H1 (cell line): ENCODE measurements at places on chromosomes 4 and X. TPM values are rescaled to one million over a fixed set of nuclear protein-coding genes. Genes with fewer than 3 reads are reported as not detected.
A peak's percentile ranks its signal among the peaks of the same experiment; 100 is the strongest.

Gene SPANXN3
- not detected in 2 replicates for polyA plus RNA-seq

Gene NHS
- 2.2 and 2.5 TPM in 2 replicates for polyA plus RNA-seq

Gene FAM184B
- polyA plus RNA-seq: 0.05 TPM in 2 replicates

Gene FDCSP
- polyA plus RNA-seq: not detected in 2 replicates

Gene GYPE
- not detected in 2 replicates for polyA plus RNA-seq

Gene ZDHHC15
- 1.5 and 1.7 TPM in 2 replicates for polyA plus RNA-seq

Gene BST1
- polyA plus RNA-seq: 0.20 and 0.54 TPM in 2 replicates

GRCh38 chrX:10259716-10260115 is 102.9 kb downstream of the CLCN4 start:
- H3K27me3 ChIP-seq: no peaks in the 10 kb centered on the region
- H3K27ac ChIP-seq: no peak overlapping the region
- no peaks in the 10 kb centered on the region for H3K36me3 ChIP-seq

DNA sequence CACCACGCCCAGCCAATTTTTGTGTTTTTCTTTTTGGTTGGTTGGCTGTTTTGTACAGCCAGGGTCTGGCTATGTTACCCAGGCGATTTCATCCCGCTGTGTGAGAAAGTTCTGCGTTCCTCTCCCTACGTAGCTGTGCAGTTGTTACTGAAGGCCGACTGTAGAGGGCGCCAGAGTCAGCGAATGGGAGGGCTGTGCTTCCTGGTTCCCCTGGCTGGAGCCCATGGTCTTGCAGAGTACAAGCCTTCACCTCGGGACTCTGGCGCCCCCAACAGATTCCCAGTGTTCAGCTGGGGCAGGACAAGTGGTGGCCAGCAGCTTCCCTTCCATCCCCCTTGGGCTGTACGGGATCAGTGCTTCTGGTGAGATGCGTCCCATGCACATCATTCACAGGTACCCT is 5.6 kb upstream of the CT45A1 start:
- DNase-seq: peak; percentile 1
- no peak overlapping the region for H3K27ac ChIP-seq
- H3K36me3 ChIP-seq: no peaks in the 10 kb centered on the region
- H3K27me3 ChIP-seq: no peaks in the 10 kb centered on the region
- no peaks in the 10 kb centered on the region for H3K4me1 ChIP-seq

GRCh38 chr4:184821242-184821641 is 4.5 kb downstream of the ACSL1 start:
- no peaks in the 10 kb centered on the region; the same call in 1 of the 2 replicates for H3K36me3 ChIP-seq
- DNase-seq: no peak
- H3K4me3 ChIP-seq: no peak overlapping the region
- peaks cover 27% of the 10 kb centered on the region for H3K27me3 ChIP-seq
- no peaks in the 10 kb centered on the region for H3K4me1 ChIP-seq
- no peak overlapping the region for H3K27ac ChIP-seq

- H3K4me3 ChIP-seq: no peak overlapping the region
Observed at GRCh38 chr4:14008494-14008893, 381.0 kb upstream of the BOD1L1 start.

GRCh38 chr4:96052827-96053226 is 212.9 kb downstream of the PDHA2 start:
- H3K36me3 ChIP-seq: no peaks in the 10 kb centered on the region
- no peaks in the 10 kb centered on the region for H3K27me3 ChIP-seq
- no peak overlapping the region for H3K27ac ChIP-seq

DNA sequence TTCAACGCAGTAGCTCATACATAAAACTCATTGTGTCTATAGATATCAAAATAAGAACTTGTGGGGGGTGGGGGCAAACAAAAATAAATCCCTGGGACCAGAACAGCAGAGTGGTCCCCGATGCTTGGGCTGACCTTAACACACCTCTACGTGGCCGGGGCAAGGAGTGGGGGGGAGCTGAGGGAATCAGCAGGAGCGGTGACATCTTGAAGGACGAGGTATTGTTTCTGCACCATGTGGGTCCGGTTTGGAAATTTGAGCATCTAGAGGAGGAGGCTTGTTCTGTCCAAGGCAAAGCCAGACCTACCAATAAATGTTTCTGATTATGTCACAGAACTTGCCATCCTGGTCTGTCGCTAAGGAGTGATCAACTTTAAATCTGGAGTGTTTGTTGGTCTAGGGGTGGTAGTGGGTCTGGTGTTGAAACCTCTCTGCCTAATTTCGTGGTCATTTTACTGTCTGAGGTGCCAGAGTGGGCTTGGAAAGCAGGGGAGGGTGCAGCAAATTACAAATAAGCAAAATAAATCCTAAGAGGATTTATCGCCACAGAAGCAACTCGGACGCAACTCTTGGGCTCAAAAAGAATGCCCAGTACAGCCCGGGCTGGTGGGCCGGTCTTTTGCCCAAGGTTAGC is 774 bp upstream of the RAPGEF2 start:
- DNase-seq: no peak
- H3K36me3 ChIP-seq: no peaks in the 10 kb centered on the region
- H3K4me1 ChIP-seq: peaks cover 8% of the 10 kb centered on the region; the same call in 1 of the 2 replicates
- no peaks in the 10 kb centered on the region for H3K27me3 ChIP-seq
- no peak overlapping the region for H3K27ac ChIP-seq

DNA sequence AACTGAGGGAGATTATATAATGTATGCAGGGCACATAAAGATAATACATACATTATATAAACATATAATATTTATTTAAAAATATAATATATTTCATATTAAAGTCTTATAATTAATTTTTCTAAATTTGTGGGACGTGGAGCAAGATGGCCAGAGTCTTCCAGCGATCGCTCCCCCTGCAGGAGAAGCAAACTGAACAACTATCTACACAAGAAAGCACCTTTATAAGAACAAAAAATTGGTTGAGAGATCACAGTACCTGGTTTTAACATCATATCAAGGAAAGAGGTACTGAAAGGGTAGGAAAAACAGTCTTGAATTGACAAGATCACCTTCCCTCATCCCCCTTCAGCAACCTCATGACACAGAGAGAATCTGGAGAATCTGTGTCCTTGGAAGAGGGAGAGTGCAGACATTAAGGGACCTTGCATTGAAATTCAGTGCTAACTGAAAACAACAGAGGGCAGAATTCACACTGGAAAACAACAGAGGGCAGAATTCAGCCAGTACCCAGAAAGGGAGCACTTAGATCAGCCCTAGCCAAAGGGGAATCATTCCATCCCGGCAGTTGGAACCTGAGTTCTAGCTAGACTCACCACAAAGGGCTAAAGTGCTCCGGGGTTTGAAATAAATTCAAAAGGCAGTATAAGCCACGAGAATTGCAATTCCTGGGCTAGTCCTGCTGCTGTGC is 262.5 kb upstream of the NDST3 start:
- no peaks in the 10 kb centered on the region for H3K27me3 ChIP-seq
- no peak overlapping the region for H3K27ac ChIP-seq
- DNase-seq: peak; percentile 25
- no peaks in the 10 kb centered on the region for H3K36me3 ChIP-seq
- no peaks in the 10 kb centered on the region for H3K4me1 ChIP-seq

- H3K4me3 ChIP-seq: no peak overlapping the region
- H3K4me1 ChIP-seq: 0 out of 2 replicates have a peak, but pooled peaks cover 2% of the 10 kb centered on the region
- DNase-seq: no peak
- no peaks in the 10 kb centered on the region for H3K27me3 ChIP-seq
- no peak overlapping the region for H3K27ac ChIP-seq
- no peaks in the 10 kb centered on the region for H3K36me3 ChIP-seq
Observed at GRCh38 chr4:25213347-25213979, 20.4 kb upstream of the PI4K2B start.

GRCh38 chr4:185987961-185988627 is 80.9 kb upstream of the TLR3 start:
- H3K27ac ChIP-seq: no peak overlapping the region
- H3K27me3 ChIP-seq: no peaks in the 10 kb centered on the region
- H3K4me1 ChIP-seq: no peaks in the 10 kb centered on the region
- no peak overlapping the region for H3K4me3 ChIP-seq
- no peaks in the 10 kb centered on the region for H3K36me3 ChIP-seq

DNA sequence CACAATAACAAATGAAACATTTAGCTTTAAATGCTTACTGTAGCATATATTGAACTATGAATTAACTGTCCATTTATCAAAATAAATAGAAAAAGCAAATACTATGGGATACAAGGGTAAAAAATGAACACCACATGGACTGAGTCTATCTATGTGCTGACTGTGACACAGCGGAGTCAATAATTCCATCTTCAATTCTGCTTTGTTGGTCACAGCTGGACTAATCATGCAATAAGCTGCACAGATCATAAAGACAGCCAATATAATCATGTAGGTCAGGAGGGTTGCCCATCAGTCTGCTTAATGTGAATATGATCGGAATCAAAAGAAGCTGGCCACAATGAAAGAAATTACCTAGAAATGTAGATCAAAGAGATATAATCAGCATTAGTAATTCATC is 95.7 kb upstream of the FAM47A start:
- no peak overlapping the region for H3K27ac ChIP-seq
- no peak for DNase-seq
- H3K27me3 ChIP-seq: no peaks in the 10 kb centered on the region
- no peak overlapping the region for H3K4me3 ChIP-seq
- H3K4me1 ChIP-seq: no peaks in the 10 kb centered on the region

DNA sequence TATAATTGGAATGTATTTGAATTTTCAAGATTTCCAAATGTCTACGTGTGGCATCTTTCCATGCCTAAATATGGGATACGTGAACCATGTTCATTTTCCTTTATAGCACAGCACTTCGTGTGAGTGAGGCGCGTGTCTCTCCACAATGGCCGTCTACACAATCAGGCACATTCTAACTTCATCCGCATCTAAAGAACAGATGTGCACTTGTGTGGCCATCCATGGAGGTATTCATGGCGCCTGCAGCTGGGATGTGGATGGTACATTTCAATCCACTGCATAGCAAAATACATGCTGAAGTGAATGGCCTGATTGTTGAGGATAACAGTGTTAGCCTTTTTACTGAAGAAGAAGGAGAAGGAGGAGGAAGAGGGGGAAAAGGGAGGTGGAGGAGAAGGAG is 34.5 kb upstream of the TRIM2 start:
- H3K36me3 ChIP-seq: no peaks in the 10 kb centered on the region
- no peak overlapping the region for H3K27ac ChIP-seq
- H3K4me3 ChIP-seq: no peak overlapping the region
- H3K4me1 ChIP-seq: no peaks in the 10 kb centered on the region

- no peak overlapping the region for H3K27ac ChIP-seq
- DNase-seq: no peak
- H3K4me3 ChIP-seq: no peak overlapping the region
- H3K27me3 ChIP-seq: no peaks in the 10 kb centered on the region
Observed at GRCh38 chrX:53047228-53047627, 1.4 kb upstream of the GPR173 start.

DNA sequence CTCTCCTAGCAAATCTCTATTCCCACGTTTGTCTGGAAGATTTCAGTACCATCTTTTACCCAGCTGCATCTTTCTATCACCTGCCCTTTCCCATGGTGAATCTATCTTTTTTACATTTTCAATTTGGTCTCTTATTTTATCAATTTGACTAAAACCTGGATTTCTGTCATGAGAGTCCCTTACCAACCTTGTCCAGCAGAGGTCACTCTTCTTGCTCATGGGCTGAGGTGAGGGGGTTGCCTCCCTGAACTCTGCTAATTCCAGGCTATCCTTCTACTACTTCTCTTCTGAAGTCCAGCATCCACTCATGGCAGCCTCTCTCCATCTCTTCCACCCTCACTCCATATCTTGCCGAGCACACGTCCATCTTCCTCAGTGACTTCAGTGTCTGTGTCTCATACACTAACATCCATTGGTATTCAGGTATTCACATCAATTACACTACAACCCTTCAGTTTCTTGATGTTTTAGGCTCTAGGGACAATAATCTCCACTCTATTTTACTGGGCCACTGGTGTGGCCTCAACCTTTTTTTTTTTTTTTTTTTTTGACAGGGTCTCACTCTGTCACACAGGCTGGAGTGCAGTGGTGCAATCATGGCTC is 17.8 kb upstream of the ZNF827 start:
- no peaks in the 10 kb centered on the region for H3K36me3 ChIP-seq
- no peaks in the 10 kb centered on the region for H3K4me1 ChIP-seq
- no peak overlapping the region for H3K4me3 ChIP-seq
- H3K27ac ChIP-seq: no peak overlapping the region

GRCh38 chr4:160038615-160039014 is 935.7 kb downstream of the RAPGEF2 start:
- H3K27ac ChIP-seq: no peak overlapping the region
- no peaks in the 10 kb centered on the region for H3K36me3 ChIP-seq
- no peak for DNase-seq
- H3K4me1 ChIP-seq: no peaks in the 10 kb centered on the region
- H3K4me3 ChIP-seq: no peak overlapping the region
- no peaks in the 10 kb centered on the region for H3K27me3 ChIP-seq

GRCh38 chr4:139524062-139524631 is 31.9 kb downstream of the SETD7 start:
- H3K36me3 ChIP-seq: no peaks in the 10 kb centered on the region
- no peak overlapping the region for H3K27ac ChIP-seq
- H3K4me1 ChIP-seq: no peaks in the 10 kb centered on the region
- no peaks in the 10 kb centered on the region for H3K27me3 ChIP-seq
- DNase-seq: no peak
- H3K4me3 ChIP-seq: no peak overlapping the region

DNA sequence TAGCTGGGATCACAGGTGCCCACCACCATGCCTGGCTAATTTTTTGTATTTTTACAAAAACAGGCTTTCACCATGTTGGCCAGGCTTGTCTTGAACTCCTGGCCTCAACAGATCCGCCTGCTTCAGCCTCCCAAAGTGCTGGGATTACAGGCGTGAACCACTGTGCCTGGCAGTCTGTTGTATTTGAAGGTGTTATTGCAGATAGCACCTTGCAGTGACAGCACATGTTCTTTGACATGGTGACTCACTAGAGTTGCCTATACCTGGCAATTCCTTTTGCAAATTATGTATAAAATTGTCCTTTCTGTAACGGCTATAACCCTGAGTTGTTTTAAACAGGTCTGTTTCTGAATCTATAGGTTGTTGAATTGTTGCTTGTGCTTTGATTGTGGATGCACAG is 7.9 kb downstream of the OGT start:
- no peak overlapping the region for H3K27ac ChIP-seq
- H3K4me1 ChIP-seq: peaks cover 4% of the 10 kb centered on the region; the same call in 1 of the 2 replicates
- H3K36me3 ChIP-seq: no peaks in the 10 kb centered on the region
- H3K27me3 ChIP-seq: no peaks in the 10 kb centered on the region
- H3K4me3 ChIP-seq: no peak overlapping the region
- no peak for DNase-seq

DNA sequence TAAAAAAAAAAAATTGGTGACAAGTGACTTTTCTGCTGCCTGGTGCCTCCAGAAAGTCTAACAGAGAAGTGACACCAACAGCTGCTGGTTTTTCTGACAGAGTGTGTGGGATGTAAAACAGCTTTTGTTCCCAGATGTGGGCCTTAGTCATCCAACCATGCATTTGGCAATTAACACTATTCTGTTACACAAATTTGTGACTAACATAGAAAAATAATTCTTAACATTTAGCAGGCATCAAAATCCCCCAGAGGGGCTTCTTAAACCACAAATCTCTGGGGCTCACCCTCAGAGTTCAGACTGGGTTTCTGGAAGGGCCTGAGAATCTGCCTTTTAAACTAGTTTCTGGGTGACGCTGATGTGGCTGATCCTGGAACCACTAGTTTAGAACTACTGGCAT is 100.5 kb upstream of the PCDH7 start:
- no peaks in the 10 kb centered on the region for H3K4me1 ChIP-seq
- DNase-seq: no peak
- H3K36me3 ChIP-seq: no peaks in the 10 kb centered on the region
- H3K27me3 ChIP-seq: no peaks in the 10 kb centered on the region
- H3K27ac ChIP-seq: no peak overlapping the region
- H3K4me3 ChIP-seq: no peak overlapping the region
